ENCODE measurements at places on chromosomes 2 and 18.

- no peak for DNase-seq
Observed at GRCh38 chr2:142061733-142062132, 69.1 kb downstream of the LRP1B start.

DNA sequence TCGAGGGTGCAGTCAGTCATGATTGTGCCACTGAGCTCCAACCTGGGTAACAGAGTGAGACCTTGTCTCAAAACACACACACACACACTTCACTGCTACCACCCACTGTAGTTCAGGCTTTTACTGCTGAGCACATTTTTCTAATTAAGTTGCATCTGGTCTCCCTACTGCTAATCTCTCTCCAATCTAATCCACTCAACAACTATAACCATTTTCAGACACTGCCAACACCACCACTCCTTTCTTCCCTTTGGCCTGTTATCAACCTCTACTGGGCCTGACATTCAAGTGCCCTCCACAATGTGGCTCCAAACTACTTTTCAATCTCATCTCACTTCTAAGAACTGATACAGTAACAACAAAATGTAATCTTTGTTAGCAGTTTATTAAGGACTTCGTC, 44.8 kb downstream of the RMP24 start:
- no peak for DNase-seq

GRCh38 chr2:74100254-74101216, 47.2 kb downstream of the BOLA3 start:
- DNase-seq: no peak

DNA sequence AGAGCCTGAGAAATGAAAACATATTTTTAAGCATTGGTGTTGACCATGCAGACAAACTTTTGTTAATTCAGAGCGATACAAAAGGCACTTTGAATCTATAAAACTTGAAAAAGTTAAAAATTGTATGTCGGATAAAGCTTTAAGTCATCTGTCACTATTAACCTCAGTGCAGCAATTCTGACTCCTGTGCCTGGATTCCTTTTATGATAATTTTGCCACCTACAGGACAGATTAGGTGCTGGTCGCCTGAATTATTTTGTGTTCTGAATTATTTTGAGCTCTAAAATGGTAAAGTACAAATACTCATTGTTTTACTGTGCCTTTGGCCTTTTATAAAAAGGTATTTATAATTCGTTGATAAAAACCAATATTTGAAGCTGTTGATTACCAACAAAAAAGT, 19.4 kb upstream of the RNF138 start:
- DNase-seq: no peak

GRCh38 chr18:21230436-21230835, 11.6 kb upstream of the GREB1L start:
- DNase-seq: no peak

DNA sequence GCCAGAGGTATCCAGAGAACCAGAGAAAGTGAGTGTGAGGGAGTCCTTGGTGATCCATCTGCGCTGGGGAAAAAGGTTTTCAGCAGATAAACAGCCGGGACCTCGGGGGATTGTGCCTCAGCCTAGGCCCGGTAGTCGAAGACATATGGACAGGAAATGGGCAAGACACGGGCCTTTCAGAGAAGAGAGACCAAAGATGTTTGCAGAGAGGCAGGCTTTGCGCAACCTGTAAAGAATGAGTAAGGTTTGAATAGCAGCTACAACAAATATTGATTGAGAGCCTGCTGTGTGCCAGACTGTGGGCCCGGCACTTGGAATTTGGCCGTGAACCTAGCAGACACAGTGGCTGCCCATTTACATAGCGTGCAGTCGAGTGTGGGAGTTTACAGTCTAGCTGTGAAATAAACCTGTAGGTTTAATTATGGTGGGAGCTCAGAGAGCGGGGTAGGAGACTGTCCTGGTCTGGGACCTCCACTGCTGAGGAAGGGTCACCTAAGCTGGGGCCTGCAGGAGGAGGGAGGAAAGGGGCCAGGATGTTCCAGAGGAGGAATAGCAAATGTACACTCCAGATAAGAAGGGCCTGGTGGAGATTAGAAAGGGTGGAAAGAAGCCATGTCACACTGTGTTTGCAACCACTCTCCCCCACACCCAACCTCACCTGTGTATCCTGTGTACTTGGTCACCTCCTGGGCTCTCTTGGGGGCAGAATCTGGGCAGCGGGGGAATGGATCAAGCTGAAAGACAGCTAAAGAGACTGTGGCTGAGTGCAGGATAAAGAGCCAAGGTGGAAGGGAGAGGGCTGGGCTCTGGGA, 3.0 kb downstream of the SH2D6 start:
- no peak for DNase-seq

- DNase-seq: no peak
Observed at GRCh38 chr2:55014962-55015939, 35.0 kb downstream of the RTN4 start.

DNA sequence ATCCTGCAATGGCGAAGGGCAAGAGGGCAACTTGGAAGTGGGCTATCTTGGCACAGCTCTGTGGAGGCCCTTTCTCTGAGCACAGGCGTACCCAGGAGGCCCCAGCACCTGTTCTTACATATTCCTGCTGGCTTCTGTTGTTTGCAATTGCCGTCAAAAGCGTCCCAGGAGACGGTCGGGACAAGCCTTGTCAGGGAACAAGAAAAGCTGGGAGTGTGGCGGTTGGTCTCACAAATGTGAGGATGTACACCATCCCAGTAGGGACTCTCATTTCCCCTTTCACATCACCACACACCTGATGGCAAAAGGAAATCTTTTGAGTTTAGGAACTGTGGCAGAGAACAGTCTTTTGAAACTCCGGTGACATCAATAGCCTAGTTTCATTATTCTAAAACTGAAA, 94.7 kb upstream of the EFEMP1 start:
- no peak for DNase-seq

DNA sequence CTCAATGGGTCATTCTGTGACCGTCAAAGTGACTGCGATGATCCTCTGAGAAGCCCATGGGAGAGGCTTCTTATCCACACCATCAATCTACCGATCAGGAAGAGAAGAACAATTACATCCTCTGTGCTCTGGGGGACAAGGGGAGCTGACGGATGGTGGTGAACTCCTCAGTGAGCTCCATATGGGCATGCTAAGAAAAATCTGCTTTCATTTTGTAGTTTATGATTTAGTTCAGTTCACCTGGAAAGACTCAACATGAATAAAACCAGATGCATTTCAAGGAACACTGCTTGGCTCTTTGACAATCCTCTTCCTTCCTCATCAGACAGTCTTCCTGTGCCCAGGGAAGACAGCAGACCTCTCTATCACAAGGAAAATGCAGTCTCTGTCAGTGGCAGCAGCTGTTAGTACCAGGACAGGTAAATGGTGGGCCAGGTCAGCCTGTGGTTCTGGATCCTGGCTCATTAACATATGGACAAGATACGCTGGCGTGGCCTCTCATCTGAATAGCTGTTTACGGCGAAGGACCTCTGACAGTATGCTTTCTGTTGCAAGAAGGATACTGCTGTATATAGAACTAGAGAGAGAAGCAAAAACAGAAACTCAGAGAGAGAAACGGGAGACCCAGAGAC, 176.9 kb downstream of the BCL2 start:
- no peak for DNase-seq

DNA sequence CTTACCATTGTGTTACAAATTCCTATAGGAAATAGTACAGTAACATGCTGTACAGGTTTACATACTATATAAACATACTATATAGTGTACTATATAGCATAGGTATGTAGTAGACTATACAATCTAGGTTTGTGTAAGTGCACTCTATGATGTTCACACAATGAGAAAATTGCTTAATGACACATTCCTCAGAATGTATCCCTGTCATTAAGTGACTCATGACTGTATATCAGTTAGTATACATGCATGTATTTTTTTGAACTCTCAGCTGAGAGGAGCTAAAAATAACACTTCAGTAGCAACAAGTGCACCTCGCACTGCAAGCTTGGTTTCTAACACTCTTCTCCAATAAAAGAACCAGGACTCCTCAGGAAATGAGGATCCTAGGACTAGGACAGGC, 19.5 kb upstream of the ASXL3 start:
- DNase-seq: no peak

GRCh38 chr18:79478484-79479115, 82.9 kb downstream of the NFATC1 start:
- DNase-seq: no peak

GRCh38 chr2:228838819-228839218, 432.3 kb downstream of the PID1 start:
- DNase-seq: no peak

DNA sequence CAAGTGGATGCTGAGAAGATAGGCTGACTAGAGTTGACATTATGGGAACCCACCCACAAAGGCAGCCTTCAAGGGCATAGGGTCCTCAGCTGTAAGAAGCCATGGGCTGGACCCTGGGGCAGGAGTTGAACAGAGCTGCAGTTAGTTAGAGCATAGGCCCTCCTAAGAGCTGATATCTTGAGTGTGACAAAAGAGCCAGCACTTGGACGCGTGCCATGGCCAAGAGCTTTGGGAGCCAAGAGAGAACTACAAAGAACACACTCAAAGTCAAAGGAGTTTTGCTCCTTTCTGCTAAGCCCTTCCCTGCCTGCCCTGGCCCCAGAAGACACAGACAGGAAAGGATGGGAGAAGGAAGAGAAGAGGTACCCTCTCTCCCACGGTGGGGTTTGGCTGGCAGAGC, 29.9 kb upstream of the AGAP1 start:
- no peak for DNase-seq

- DNase-seq: no peak
Observed at GRCh38 chr2:25709349-25709748, 36.0 kb upstream of the DTNB start.

- no peak for DNase-seq
Observed at GRCh38 chr2:170092436-170093060, 85.4 kb upstream of the MYO3B start.

- no peak for DNase-seq
Observed at GRCh38 chr2:67322353-67323001, 74.7 kb upstream of the ETAA1 start.

- DNase-seq: peak; percentile 70
Observed at GRCh38 chr2:234483568-234484251, 13.2 kb downstream of the ARL4C start.

GRCh38 chr18:70146174-70146573, 59.3 kb downstream of the RTTN start:
- no peak for DNase-seq

GRCh38 chr18:24397694-24398368, at the start of gene OSBPL1A:
Gene OSBPL1A (minus strand): TSS chr18:24397824. CDS start chr18:24377533, 20,291 bp downstream.
- DNase-seq: peak; percentile 68

- no peak for DNase-seq
Observed at GRCh38 chr2:198913394-198914152, 544.2 kb downstream of the SATB2 start.

DNA sequence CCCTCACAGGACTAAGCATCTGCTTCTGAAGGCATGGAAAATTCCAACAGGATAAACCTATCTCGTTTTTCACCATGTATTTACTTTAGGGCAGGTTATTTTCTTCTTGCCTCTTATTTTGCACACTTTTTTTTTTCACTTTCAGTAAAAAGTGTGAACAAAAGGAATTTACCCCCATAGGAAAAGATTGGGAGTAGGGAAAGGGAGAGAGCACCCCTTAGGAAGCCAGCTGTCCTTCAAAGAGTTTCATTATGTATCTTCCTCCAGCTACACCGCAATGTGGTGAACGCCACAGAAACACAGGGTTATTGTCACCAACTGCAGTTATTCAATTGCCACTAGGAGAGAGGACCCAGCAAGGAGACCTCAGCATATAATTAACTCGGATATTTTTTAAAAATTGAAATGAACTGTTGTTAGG, 286.2 kb upstream of the VRK2 start:
- no peak for DNase-seq

- DNase-seq: no peak
Observed at GRCh38 chr18:25843791-25844190, 246.6 kb downstream of the SS18 start.

- DNase-seq: no peak
Observed at GRCh38 chr2:73716543-73717250, 20.4 kb downstream of the TPRKB start.

GRCh38 chr2:30677861-30678385, 129.3 kb downstream of the CAPN13 start:
- no peak for DNase-seq

GRCh38 chr2:100783987-100784386, 36.0 kb upstream of the NPAS2 start:
- DNase-seq: no peak

DNA sequence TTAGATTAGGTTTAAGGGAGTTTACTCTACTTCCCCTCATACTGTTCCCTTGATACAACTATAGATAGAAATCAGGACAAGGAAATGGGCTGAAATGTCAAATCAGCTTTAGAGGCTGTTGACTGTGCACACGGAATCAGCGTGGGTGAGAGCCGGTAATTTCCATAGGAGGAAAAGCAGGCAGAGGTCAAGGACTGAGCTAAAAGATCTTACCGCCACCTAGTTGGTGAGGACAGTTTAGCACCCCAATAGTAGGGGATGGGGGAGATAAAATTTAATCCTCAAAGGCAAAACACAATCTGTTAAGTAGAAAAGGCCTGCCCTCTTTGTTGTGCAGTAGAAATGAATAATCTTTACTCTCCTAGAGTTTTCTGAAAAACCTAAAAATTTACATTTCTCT, 1154.5 kb upstream of the CHAC2 start:
- DNase-seq: no peak

GRCh38 chr2:85843543-85843942, 45.2 kb downstream of the ST3GAL5 start:
- no peak for DNase-seq

DNA sequence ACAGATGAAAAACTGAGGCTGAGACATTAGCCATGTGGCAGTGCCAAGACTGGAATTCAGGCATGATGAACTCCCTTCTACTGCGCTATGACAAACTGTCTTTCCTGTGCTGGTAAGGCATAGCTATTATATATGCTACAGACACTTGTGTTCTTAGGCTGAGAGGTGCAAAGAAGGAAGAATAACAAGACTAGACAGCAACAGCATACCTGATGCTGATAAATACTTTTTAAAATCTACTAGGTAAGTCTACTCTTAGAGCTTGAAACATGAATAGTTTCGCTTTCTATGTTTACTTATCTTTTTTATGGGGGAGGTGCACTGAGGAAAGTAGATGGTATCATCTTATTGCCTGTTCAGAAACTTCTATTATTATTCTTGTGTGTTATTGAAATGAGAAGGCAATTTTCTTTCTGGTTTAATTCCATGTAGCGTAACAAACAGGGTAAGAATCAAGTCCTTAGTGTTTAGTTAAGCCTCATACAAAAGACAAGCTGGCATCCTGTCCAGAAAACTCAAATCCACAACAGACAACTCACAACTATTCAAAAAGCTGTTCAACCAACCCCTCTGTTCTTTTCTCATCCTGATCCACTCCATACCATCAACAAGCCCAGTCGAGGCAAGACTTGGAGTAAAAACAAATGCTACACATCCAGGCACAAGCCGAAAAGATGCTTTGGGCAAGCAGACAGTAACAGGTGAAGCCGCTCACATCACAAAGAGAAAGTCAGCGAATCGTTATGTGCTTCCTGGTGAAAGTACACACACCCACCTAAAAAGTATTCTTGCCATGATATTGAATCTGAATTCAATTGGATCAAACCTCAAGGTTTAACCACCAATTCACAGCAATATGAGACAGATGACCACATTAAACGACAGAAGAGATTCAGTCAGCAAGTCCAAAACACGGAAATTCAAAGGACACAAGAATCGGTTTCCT, 1.5 kb downstream of the TTC32 start:
- no peak for DNase-seq
